ENCODE measurements at places on chromosomes 4 and X. TPM values are rescaled to one million over a fixed set of nuclear protein-coding genes. Genes with fewer than 3 reads are reported as not detected.

DNA sequence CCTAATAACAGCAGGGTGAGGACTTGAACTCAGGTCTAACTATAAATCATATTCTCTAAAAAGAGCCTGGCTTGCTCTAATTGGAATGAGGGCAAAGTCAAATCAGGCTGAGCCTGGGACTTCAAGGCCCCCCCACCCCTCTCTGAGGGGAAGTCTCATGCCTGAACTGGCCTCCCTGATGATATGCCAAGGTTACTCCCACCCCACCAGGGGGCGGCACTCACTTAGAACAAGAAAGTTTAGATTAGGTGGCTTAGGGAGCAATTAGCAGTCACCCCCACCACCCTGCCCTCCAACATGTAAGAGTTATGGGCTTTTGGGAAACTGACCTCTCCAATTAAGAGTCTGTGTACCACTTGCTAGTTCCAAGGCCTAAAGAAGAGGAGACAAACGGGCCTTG, 2.7 kb downstream of the FOXO4 start:
- DNase-seq = peak; percentile 19

MAML3 gene
- 2.7 TPM for total RNA-seq

- DNase-seq = no peak
Observed at GRCh38 chr4:157808796-157809383, 363.9 kb downstream of the GASK1B start.

CTSO gene
- total RNA-seq = 2.2 TPM

GJB1 gene
- total RNA-seq = not detected

GABRE gene
- total RNA-seq = 3.0 TPM

FAM241A gene
- 1.8 TPM for total RNA-seq

GRCh38 chr4:82276332-82276640, 97.5 kb downstream of the HNRNPD start:
- no peak for DNase-seq

DMP1 gene
- total RNA-seq = not detected

DNA sequence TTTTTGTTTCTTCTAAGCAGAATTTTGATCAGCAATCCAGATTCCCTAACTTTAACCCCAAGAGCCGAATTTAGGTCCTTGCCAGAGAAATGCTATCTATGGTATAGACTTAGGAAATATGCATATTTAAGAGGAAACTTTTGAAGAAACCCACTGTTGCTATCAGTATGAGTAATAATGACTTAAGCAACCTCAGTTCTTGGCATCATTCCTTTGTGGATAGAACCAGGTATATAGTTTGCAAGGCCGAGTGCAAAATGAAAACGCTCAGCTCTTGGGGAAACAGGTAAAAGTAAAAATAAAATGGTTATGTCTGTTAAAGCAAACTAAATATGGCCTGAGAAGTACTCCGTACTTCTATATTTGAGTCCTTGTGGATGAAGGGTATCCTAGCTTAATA, 78.1 kb downstream of the ARSF start:
- peak; percentile 2 for DNase-seq

CXCL11 gene
- total RNA-seq = 9.8 TPM

DNA sequence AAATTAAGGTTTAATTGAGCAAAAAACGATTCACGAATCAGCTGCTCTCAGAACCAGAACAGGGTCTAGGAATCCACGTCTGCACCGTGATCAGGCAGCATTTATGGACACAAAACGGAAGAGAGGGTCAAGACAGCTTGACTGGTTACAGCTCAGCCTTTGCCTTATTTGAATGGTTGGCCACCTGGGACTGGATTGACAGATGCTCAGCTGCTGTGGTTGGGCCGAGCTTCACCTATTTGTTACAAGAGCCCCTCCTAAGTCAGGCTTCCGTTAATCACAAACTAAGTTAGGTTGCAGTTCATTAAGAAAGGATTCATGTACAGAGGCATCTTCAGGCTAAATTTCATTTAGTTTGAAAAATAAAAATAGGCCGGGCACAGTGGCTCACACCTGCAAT, 50.6 kb upstream of the MAN2B2 start:
- DNase-seq = no peak

DNA sequence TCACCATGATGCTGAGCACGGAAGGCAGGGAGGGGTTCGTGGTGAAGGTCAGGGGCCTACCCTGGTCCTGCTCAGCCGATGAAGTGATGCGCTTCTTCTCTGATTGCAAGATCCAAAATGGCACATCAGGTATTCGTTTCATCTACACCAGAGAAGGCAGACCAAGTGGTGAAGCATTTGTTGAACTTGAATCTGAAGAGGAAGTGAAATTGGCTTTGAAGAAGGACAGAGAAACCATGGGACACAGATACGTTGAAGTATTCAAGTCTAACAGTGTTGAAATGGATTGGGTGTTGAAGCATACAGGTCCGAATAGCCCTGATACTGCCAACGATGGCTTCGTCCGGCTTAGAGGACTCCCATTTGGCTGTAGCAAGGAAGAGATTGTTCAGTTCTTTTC, 4.0 kb downstream of the HNRNPH2 start:
- DNase-seq = no peak

DNA sequence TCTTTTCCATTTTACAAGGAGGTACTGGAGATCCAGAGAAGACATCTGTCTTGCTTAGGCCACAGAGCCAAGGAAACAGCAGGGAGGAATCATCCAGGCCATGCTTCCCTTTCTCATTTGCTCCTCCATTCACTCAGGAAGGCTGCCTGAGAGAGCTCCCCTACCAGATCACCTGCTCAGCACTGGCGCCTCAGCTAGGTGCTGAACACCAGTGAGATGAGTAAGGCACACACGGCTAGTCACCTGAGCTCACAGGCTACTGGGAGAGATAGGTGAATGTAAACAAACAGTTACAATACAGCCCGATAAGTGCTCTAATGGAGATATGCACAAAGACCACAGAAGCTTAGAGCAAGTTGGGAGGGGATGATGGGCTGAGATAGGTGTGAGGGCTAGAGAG, 149.8 kb upstream of the ARHGEF9 start:
- DNase-seq = no peak

CXorf49 gene
- 0.57 TPM for total RNA-seq

- DNase-seq = no peak
Observed at GRCh38 chr4:66034671-66035070, 364.4 kb upstream of the EPHA5 start.

- no peak for DNase-seq
Observed at GRCh38 chr4:68184923-68185322, 55.3 kb upstream of the TMPRSS11F start.

DNA sequence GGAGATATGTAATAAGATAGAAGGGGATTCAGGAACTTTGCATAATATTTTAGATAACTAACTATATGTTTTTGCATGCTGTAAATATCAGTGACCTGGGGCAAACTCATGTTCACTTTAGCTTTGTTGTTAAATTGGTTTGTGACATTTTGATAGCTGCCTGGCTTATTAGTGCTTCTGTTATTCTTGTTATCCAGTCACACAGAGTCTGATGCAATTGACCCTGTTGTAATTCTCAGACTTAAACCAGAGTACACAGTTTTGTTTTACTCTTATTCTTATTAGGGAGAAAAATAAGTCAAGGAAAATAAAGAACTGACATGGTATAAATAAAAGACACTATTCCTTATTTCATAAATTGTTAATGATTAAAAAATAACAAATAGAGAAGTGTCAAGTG, 516.7 kb upstream of the SLIT2 start:
- DNase-seq = no peak

DNA sequence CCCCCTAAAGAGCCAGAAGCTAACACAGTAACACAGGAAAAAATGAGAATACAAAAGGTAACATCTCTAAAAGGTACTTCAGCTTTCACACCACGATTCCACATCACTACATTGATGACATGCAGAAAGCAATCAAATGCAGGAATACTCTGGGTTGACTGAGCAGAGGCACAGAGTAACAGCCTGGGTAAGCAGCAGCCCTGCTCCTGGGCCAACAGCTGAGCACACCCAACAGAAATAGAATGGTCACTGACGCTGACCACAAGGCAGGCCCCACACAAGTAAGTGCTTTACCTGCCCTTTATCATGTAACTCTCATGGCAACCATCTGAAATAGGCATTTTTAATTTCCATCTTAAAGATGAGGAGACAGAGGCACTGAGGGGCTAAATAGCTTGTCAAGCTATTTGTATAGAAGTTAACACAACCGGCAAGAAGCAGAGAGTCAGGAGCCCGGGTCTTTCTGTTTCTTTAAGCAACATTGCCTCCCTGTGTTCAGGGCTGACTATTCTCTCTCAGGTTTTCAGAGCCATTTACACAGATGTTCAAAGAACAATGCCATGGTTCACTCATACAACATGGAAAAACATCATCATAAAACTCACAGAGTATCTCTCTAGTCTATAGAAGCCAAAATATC, 168.9 kb downstream of the ZNF674 start:
- DNase-seq = peak; percentile 44

DNA sequence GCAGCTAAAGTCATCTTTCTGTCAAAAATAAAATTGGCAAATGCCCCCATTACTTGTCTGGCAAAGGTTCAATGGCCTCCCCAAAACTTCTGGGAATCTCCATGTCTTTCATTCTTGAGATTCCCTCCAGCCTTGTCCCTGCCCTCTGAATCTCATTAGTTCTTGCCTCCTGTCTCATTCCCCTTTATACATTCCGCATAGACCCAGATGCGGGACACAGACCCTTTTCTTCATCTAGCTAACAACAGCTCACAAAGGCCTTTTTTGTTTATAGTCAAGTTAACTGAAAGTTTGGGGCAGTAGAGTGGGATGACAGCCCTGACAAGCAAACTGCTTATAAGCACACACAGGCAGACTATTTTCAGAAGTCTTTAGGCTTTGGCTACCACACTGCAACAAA, 306.1 kb upstream of the FAM241A start:
- no peak for DNase-seq

DNA sequence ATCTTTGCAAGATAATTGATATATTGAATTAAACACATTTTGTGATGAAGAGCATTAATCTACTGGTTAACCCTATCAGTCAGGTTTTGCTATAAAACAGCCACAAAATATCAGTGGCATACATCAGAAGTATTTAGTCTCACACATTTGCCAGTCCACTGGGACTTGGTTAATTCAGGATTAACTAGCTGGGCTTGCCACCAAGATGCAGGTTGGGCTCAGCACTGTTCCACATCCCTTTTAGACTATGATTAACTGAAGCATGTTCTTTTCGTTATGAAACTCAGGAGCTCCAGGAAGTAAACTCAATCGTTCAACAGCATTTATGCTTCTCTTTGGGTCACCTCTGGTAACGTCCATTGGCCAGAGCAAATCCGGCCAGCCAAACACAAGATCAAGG, 538.1 kb upstream of the HS3ST1 start:
- DNase-seq = no peak

GRCh38 chrX:21509912-21510311, 135.7 kb downstream of the CNKSR2 start:
- DNase-seq = peak; percentile 24

All from Daoy (cell line).